ENCODE measurements at places on chromosomes 7 and 10.

DNA sequence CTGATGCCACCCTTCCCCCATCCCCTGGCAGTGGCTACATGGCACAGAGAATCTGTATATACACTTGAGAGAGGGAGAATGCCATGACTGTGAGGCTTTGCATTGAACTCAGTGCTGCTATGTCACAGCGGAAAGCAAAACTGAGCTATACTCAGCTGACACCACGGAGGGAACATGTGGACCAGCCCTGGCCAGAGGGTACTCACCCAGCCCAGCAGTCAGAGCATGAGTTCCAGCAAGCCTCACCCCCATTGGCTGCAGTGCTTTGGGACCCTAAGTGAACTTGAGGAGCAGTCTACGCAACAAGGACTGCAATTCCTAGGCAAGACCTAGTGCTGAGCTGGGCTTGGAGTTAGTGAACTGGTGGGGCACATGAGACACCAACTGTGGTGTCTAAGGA is 10.3 kb upstream of the AOC1 start:
- no peak for DNase-seq

- peak; percentile 72 for DNase-seq
Observed at GRCh38 chr7:157457355-157458253, 120.8 kb downstream of the DNAJB6 start.

DNA sequence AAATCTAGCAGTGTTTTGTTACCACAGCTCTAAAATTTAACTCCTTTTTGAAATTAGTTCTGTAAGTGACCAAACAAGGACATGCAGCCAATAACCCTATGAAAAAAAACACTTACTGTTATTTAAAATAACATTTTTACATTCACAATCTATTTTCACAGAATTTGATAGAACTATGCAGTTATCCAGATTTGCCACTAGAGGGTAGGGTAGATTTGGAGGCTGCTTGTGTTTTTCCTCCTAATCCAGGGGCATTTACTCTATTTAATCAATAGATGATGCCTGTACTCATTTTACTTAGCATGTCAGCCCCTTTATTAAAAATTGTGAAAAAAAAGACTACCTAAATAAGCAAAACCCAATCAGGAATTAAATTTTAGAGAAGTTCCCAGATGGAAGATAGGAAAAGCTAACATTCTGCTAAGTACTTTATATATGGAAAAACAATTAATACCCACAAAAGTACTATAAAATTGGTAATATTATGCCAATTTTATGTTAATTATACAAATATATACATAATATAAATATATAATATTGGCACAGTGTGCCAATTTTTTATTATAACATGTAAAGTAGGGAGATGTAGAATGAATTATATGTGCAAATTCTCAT is 18.1 kb upstream of the LIPK start:
- peak; percentile 3 for DNase-seq

DNA sequence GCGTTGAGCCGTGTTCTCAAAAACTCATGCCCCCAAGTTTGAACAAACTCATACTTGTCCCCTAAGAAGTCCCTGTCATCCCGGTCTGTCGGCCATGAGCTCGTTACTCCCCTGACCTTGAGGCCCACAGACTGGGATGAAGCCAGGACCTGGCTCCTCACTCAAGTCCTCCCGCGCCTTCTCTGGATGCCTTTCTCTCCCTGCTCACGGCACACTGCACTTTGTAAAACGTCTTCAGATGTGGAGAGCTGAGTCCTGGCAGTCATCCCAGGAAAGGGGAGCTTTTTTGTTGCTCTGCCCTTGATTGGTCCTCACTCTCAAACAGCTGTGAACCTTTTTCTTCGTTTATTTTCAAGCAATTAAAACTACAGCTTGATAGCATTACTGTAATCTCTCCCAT is 110.8 kb downstream of the JAZF1 start:
- DNase-seq: no peak

DNA sequence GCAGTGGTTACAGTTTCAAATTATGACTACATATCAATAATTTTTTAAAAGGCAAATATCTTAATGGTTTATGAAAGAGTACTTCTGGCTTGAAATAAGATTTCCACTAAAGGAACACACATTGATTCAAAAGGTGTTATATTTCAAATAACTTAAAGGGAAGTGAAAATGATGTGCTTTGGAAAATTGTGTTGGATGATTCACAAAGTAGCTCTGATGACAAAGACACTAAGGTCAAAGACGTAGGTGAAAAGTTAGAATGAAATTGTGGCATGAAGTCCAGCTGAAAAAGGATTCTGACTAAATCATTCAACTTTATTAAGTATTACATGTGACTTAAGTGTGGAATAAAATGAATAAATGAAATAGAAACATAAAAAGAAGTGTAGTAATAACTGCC is 20.8 kb upstream of the OR2A5 start:
- DNase-seq: no peak

- DNase-seq: no peak
Observed at GRCh38 chr7:148050492-148051158, 539.9 kb upstream of the C7orf33 start.

DNA sequence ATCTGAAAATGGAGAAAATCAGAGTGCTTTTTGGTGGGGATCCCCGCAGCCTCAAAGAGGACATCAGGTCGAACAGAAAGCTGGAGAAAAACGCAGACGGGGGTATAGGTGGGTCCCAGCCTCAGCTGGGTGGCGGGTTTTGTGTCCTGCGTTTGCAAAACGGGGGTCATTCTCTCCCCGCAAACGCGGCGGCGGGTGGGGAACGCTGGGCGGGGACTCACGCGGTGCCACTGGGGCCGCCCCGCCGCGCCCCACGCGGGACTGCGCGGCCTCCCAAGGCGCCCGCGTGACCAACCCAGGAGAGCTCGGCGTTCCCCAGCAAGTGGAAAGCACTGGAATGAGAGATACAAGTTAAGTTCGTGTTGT is 806 bp upstream of the VIPR2 start:
- no peak for DNase-seq

DNA sequence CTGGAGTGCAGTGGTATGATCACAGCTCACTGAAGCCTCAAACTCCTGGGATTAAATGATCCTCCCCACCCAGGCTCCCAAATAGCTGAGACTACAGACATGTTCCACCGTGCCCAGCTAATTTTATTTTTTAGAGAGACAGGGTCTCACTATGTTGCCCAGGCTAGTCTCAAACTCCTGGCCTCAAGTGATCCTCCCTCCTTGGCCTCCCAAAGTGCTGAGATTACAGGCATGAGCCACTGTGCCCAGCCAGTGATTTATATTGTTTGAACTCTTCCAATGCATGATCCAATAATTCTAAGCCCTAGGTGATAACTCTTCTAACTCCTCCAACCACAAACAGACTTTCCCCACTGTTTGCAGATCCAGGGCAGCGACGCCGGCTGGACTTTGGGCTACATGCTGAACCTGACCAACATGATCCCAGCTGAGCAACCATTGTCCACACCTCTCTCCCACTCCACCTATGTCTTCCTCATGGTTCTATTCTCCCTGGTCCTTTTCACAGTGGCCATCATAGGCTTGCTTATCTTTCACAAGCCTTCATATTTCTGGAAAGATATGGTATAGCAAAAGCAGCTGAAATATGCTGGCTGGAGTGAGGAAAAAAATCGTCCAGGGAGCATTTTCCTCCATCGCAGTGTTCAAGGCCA is 41.8 kb upstream of the CC2D2B start:
- no peak for DNase-seq

DNA sequence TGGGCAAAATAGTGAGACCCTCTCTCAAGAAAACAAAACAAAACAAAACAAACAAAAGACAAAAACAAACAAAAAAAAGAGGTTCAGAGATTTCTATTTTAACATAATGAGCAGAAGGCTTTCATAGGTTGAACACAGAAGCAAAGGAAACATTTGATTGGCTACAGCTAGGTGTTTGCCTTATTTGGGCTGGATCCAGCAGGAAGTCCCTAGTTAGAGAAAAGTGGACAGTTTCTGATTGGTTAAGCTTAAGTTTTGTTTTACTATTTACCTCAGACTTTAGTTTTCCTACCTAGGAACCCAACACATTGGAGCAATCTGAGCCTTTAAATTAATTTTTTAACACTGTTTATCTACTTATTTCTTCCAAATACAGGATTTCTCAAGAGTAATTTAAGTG is 566.5 kb upstream of the PCDH15 start:
- no peak for DNase-seq

DNA sequence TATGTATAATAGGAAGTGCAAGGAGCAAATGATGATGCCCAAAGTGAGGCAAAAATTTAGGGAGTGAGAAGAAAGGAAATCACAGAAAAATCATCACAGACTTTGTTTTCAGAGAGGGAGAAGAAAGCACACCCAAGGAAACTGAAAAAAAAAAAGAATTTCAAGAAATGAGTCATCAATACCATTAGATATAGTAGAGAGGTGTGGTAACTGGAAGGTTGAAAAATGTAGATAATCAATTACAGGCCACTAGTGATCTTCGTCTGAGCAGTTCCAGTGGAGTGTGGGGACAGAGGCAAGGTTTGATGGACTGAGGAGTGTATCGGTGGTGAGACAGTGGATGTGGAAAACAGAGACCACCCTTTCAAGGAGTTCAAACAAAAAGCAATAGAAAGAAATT is 31.7 kb downstream of the ASB4 start:
- DNase-seq: no peak

Measured in retina (tissue), 1 donor.